CD8-positive, alpha-beta T cell (primary cell): ENCODE measurements at places on chromosomes 12 and 14.

- DNase-seq, result no peak
Observed at GRCh38 chr14:88002421-88003075, 2.4 kb upstream of the GPR65 start.

GRCh38 chr14:88856786-88857366 lies 32.4 kb downstream of the TTC8 start:
- DNase-seq, result no peak

- no peak for DNase-seq
Observed at GRCh38 chr12:53972722-53973235, at the start of gene HOXC11. Gene HOXC11, plus strand, starts transcription at chr12:53973126. Its CDS starts 116 bp downstream, at chr12:53973242.

DNA sequence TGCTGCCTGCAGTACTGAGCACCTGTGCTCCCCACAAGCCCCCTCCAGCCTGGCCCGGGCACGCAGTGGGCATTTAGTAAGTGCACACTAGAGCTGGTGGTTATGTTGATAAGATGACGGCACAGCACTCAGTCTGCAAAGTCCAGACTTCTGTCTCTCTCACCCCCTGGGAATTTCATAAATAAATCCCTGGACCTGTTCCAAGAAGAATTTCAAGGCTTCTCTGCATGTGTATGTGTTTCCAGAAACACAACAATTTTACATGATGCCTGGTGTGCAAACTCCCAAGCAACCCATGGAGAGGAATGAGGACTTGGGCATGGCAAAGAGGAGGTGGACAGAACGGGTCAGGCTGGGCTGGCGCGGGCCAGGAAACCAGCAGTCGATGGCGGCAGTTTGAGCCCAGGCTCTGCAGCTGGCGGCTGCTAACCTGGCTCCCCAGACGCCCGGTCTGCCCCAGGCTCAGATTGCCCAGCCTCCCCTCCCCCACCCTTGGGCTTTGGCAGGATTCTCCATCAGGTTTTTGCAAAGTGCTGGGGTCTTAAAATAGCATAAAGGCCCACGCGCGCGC lies 10.4 kb upstream of the ACVR1B start:
- no peak for DNase-seq

- DNase-seq, result no peak
Observed at GRCh38 chr12:71282020-71282419, 124.2 kb upstream of the TSPAN8 start.

DNA sequence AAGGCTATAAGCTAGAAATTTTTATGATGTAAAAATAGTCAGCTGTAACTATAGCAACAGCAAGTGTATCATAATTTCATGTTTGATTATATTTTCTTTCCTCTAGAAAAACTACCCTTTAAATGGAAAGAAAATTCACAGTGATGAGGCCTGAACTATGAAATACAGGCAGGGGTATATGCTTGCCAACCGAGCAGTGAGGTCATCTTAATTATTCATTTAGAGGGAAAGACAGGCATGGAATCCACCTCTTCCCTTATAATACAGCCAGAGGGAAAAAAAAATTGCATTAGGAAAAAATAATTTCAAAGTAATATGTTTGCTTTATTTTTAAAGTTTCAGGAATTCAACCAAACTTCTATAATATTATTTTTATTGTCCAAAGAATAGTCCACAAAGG lies 139.8 kb downstream of the EPS8 start:
- DNase-seq, result no peak

- DNase-seq, result peak; percentile 37
Observed at GRCh38 chr14:92513204-92513965, at the start of gene RIN3. Gene RIN3, plus strand, starts transcription at chr14:92513781. Its CDS starts 152 bp downstream, at chr14:92513933.

GRCh38 chr14:63504648-63505047 lies 38.5 kb downstream of the PPP2R5E start:
- no peak for DNase-seq

DNA sequence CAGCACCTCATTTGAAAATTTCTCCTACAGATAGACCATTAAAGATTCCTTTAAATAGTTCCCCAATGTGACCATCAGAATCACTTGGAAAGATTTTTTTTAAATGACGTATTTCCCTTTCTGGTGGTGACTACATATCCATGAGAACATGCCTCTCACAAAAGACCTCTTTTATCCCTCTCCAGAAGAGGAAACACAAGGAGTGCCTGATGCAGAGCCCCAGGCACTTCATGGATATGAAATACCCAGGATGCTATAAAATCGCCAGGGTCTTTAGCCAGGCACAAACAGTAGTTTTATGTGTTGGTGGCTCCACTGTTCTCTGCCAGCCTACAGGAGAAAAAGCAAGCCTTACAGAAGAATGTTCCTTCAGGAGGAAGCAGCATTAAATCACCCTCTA lies 97.1 kb downstream of the ETNK1 start:
- no peak for DNase-seq

DNA sequence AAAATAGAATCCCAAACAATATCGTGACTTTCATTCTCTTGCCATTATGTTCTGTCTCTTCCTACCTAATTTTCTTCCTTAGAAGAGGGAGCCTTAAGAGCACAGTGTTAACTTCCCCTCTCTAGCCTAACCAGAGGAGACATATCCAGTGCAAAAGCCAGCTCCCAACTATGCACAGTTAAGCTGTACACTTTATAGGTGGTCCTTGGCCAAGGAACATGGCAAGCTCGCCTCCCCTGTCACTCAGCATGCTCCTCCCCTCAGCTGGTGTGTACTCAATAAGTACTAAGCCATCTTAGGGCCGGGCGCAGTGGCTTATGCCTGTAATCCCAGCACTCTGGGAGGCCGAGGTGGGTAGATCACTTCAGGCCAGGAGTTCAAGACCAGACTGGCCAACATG lies 255.1 kb upstream of the TMPO start:
- DNase-seq, result no peak

DNA sequence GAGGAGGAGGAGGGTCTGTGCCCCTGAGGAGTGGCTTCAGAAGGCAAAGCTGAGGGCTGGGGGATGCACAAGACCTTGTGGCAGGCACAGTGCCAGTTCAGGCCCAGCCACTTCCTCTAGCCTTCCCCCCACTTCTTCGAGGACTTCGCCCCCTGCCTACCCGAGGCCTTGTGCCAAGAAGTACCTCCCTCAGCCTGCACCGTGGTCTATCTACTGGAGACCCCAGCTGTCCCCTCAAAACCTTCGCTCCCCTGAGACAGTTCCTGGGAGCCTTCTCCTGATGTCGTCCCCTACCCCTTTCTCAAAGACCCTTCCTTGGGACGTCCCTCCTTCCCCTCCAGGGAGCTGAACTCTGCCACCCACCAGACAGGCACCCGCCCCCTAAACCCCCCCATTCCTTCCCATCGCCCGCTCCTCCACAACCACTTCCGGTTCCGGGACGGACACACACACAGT lies 604 bp downstream of the ZNF384 start:
- peak; percentile 50 for DNase-seq

GRCh38 chr12:122834921-122835749 lies at the start of gene HIP1R:
Gene HIP1R, plus strand, starts transcription at chr12:122835457. Its CDS starts 94 bp downstream, at chr12:122835551.
- DNase-seq, result peak; percentile 45
